Pancreas (tissue), 10 donors: ENCODE measurements at places on chromosomes 3 and 15. TPM values are rescaled to one million over a fixed set of nuclear protein-coding genes. Genes with fewer than 3 reads are reported as not detected.

DNA sequence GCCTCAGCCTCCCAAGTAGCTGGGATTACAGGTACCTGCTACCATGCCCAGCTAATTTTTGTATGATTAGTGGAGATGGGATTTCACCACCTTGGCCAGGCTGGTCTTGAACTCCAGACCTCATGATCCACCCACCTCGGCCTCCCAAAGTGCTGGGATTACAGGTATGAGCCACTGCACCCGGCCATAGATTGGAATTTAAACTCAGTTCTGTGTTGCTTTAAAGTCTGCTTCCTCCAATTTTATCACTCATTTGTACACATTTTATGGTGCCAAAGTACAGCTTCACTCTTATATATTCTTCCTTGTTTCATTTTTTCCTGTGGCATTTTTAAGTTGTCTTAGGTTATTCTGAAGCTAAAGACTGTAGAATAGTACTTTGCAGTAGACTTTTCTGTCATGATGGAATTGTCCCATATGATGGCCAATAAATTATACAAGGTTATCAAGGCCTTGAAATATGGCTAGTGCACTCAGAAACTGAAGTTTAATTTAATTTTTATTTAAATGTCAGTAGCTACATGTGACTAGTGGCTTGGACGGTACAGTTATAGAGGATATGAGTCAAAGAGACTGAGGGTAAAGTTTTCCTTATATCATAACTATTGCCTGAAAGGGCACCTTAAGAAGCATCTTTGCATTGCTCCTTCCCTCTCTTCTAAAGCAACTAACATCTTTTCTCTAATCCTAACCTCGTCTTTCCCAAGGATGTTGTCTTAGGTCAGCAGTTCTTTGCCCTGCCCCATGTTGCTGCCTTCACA lies 28.1 kb downstream of the ATP11B start:
- H3K27me3 ChIP-seq: no peaks in the 10 kb centered on the region
- no peak overlapping the region for H3K27ac ChIP-seq
- no peaks in the 10 kb centered on the region for H3K36me3 ChIP-seq
- no peak overlapping the region for H3K4me3 ChIP-seq
- no peak for DNase-seq

GRCh38 chr3:102682741-102683140 lies 247.9 kb downstream of the ZPLD1 start:
- DNase-seq: no peak
- H3K27me3 ChIP-seq: no peaks in the 10 kb centered on the region
- H3K4me1 ChIP-seq: no peaks in the 10 kb centered on the region

DNA sequence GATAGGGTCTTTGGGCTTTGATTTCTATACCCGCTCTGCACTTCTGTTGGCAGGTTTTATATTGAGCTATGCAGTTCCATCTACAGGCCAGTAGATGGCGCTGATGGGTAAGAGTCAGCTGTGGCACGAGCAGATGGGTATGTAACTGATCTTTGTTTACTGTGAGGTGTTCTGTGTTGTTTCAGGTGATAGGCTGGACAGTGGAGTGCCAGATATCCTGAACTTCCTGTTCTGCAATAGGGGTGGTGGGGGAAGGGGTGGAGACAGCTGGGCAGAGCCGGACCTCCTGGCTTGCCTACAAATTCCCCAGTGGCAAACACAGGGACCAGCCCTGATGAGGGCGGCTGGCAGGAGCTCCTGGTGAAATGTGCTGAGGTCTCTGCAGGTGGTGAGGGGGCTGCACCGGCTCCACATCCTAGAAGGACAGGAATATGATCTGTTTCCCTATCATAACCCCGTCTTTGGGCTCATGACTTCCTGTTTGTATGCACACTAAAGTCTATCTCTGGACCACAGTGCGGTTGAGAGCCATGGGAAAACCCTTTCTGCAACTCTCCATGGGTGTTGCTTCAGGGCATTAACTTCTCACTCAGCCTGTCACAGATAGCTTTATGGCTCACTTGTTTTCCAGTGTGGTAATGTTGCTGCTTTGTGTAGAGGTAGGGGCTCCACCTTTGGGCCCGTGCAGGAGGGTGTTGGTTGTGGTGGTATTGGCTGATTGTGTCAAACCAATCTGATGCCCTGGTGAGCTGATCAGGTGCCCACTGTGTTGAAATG lies 13.4 kb upstream of the FAM98B start:
- H3K4me1 ChIP-seq: no peaks in the 10 kb centered on the region
- H3K4me3 ChIP-seq: no peak overlapping the region
- no peak overlapping the region for H3K27ac ChIP-seq

DNA sequence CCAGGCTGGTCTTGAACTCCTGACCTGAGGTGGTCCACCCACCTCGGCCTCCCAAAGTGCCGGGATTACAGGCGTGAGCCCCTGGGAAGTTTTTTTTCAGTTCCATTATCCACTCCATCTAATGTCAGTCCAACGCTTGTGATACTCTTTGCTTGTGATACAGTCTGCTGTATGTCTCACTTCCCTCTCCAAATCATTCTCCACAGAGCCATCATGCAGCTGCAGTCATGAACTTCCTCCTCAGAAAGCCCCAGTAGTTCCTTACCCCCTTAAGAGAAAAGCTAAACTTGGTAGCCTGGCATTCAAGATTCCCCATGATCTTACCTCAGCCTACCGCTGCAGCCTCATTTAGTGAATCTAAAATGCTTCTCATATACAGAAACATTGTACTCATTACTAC lies 2.3 kb downstream of the ARPC4 start:
- no peaks in the 10 kb centered on the region for H3K27me3 ChIP-seq
- H3K4me1 ChIP-seq: peaks cover 13% of the 10 kb centered on the region
- H3K36me3 ChIP-seq: peaks cover 14% of the 10 kb centered on the region
- no peak overlapping the region for H3K4me3 ChIP-seq
- DNase-seq: no peak
- H3K27ac ChIP-seq: no peak overlapping the region

DNA sequence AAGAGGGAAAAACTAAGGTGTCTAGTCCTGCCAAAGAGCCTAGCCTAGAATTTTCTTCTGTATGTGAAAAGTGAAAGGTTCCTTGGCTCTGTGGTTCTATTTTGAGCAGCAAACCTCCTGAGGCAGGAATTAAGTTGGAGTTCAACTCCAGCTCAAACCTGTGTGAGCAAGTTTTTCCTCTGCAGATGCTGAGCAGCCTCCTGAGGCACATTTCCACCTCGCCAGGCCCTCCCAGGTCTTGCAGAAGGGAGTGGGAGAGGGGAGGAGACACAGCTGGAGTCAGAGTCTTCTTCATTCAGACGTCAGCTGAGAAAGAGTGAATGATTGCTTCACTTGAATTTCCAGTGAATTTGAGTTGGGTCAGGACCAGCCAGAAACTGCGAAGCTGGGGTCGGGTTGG lies 69.5 kb upstream of the ETV5 start:
- no peak overlapping the region for H3K27ac ChIP-seq
- no peaks in the 10 kb centered on the region for H3K36me3 ChIP-seq
- no peak for DNase-seq
- no peak overlapping the region for H3K4me3 ChIP-seq

GRCh38 chr3:112519424-112520001 lies 20.2 kb upstream of the BTLA start:
- H3K4me1 ChIP-seq: no peaks in the 10 kb centered on the region
- H3K27ac ChIP-seq: no peak overlapping the region
- H3K36me3 ChIP-seq: no peaks in the 10 kb centered on the region
- H3K4me3 ChIP-seq: no peak overlapping the region
- no peaks in the 10 kb centered on the region for H3K27me3 ChIP-seq

DNA sequence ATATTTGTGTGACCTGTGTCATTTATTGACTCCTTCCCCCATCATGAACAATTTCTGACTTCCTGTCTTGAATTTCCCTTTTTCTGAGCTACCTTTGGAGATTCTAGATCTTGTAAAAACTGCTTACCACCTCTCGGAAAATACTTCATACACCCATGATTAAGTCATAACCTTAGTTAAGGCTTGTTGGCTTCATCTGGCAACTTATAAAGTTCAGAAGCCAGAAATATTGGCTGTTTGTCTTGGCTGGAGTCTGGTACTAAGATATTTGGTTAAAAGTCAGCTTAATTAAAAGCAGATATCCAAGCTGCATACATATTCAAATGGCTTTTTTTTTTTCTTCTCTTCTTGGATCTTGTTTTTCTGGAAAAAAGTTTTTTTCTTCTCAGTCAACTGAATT lies 37.3 kb upstream of the B3GALNT1 start:
- H3K27ac ChIP-seq: no peak overlapping the region
- DNase-seq: no peak
- no peaks in the 10 kb centered on the region for H3K27me3 ChIP-seq

DNA sequence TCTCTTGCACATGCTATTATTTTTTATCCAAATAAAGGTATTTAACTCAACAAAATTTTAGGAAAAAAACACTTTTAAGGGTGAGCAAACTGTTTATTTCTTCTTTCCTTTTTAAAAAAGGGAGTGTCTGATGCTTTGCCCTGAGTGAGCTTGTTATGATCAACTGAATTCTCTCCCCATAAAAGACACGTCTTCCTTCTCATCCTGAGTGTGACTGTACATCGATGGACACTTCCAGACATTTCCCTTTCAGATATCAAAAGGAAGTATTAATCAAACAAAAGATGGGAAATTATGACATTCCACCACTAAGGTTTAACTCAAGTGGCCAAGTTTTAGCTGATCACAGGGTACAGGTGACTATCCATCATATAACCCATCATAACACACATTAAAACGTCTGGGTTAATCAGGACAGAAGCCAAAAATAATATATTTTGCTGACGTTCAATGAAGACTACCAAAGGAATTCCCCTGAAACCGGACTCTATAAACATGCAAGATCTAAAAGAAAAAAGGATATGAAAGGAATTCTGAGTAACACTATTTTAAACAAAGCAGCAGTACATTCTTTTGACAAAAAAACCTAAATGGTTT lies 354.8 kb downstream of the MECOM start:
- no peak overlapping the region for H3K4me3 ChIP-seq
- no peaks in the 10 kb centered on the region for H3K27me3 ChIP-seq
- no peak for DNase-seq
- H3K4me1 ChIP-seq: peaks cover 18% of the 10 kb centered on the region
- no peaks in the 10 kb centered on the region for H3K36me3 ChIP-seq

GRCh38 chr15:38683382-38684242 lies 119.0 kb upstream of the RASGRP1 start:
- no peaks in the 10 kb centered on the region for H3K36me3 ChIP-seq
- no peak overlapping the region for H3K27ac ChIP-seq
- no peaks in the 10 kb centered on the region for H3K27me3 ChIP-seq
- peak; percentile 70 for DNase-seq

- peaks cover 50% of the 10 kb centered on the region for H3K4me1 ChIP-seq
- H3K36me3 ChIP-seq: peaks cover 7% of the 10 kb centered on the region
- H3K27ac ChIP-seq: peak overlapping the region; percentile 98
- H3K27me3 ChIP-seq: no peaks in the 10 kb centered on the region
Measured at GRCh38 chr15:90095521-90095959, 6.7 kb downstream of the IDH2 start.

- peaks cover 13% of the 10 kb centered on the region for H3K4me1 ChIP-seq
- peak within 1 kb of the TSS; percentile 98 for H3K4me3 ChIP-seq
- DNase-seq: peak; percentile 96
- no peaks in the 10 kb centered on the region for H3K27me3 ChIP-seq
- H3K36me3 ChIP-seq: peaks cover 4% of the 10 kb centered on the region
Measured at GRCh38 chr15:74615508-74616365, at the start of gene CLK3. TSS of gene CLK3 (plus strand) at chr15:74615836. CDS start at chr15:74619197, 3,361 bp downstream.

- no peaks in the 10 kb centered on the region for H3K36me3 ChIP-seq
- H3K4me1 ChIP-seq: no peaks in the 10 kb centered on the region
- no peaks in the 10 kb centered on the region for H3K27me3 ChIP-seq
- no peak overlapping the region for H3K27ac ChIP-seq
Measured at GRCh38 chr3:356952-357351, 160.4 kb downstream of the CHL1 start.

DNA sequence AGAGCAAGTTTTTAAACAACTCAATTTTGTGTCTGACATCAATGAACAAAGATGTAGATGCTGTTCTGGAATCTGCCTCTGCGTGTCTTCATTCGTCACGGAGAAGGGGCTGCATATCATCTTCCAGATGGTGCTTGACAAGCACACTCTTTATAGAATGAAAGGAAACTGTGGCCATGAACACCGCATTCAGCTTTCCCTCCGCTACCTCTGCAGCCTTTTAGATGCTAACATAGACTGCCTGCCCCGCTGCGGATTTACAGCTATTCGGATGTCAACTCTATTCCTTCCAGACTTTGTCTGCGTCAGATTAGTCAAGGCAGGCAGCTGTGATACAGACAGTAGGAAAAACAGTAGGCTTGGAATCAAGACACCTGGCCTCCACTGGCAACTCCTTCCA lies 232.9 kb downstream of the TJP1 start:
- no peak overlapping the region for H3K27ac ChIP-seq
- H3K36me3 ChIP-seq: no peaks in the 10 kb centered on the region
- no peak overlapping the region for H3K4me3 ChIP-seq
- no peak for DNase-seq
- H3K4me1 ChIP-seq: no peaks in the 10 kb centered on the region
- no peaks in the 10 kb centered on the region for H3K27me3 ChIP-seq

DNA sequence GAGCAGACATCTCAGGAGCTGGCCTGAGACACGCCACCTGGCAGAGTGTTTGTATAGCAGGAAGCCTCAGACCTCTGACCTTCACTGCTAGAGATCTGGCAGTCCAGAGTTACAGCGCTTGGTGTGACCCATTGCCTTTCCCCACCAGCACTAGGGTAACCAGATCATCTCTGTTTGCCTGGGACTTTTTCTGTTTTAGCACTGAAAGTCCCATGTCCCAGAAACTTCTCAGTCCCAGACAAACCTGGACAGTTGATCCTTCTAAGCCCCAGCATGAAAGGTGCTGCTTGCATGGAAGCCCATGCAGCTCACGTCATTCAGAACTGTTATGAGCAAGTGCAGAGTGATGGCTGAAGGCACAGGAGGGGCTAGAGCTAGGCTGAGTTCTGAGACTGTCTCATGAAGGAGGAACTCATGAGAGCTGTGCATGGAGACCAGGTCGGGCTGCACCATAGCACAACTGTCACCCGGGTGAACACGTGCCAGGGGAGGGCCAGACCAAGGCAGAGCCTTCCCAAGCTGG lies 18.2 kb upstream of the AHSG start:
- no peaks in the 10 kb centered on the region for H3K36me3 ChIP-seq
- H3K27me3 ChIP-seq: no peaks in the 10 kb centered on the region
- H3K4me3 ChIP-seq: no peak overlapping the region

DNA sequence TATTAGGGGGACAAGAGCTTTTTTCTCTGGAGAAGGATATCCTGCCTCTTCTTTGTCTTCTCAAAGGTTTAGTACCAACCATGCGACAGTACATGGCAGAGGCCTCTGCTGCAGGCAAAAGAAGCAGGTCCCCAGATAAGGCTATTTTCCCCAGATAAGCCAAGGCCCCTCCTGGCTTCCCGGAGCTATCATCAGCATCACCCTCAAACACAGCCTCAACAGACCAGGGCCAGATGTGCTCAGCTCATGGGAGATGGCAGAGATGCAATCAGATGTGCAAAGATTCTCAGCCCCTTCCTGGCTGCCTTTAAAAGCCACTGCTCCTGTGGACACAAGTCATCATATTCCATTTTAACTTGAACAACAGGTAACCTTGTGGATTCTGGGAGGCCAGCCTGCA lies 49.0 kb downstream of the NTRK3 start:
- H3K27ac ChIP-seq: no peak overlapping the region
- no peak for DNase-seq
- H3K27me3 ChIP-seq: no peaks in the 10 kb centered on the region
- no peak overlapping the region for H3K4me3 ChIP-seq
- H3K36me3 ChIP-seq: no peaks in the 10 kb centered on the region

The OSTN gene
- total RNA-seq: not detected

The SMAD3 gene
- 15.6 TPM for total RNA-seq

The CCR3 gene
- total RNA-seq: not detected

The ZNF660 gene
- 1.4 TPM for total RNA-seq

The TM2D3 gene
- total RNA-seq: 16.9 TPM

The IL17RC gene
- 13.9 TPM for total RNA-seq

The OGG1 gene
- 13.9 TPM for total RNA-seq
